Tibial nerve (tissue), 4 donors: ENCODE measurements at places on chromosomes 4 and X. TPM values are rescaled to one million over a fixed set of nuclear protein-coding genes. Genes with fewer than 3 reads are reported as not detected.
A peak's percentile ranks its signal among the peaks of the same experiment; 100 is the strongest.

DNA sequence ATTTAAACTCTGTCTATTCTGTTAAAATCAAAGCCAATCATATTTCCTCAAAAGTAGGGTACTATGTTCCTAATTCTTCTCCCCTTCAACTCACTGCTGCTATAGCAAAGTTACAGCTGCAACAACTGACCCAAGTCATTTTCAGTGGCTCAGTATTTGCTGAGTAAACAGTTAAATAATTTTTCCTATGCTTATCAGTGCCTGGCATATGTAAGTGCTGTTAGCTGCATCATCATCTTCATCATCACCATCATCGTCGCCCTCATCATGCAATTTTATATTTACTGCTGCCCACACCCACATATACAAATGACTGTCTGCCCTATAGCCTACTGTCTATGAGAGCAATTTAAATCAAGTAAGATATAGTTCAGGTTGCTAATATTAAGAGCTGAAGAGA lies 21.9 kb downstream of the COQ2 start:
- no peaks in the 10 kb centered on the region for H3K4me1 ChIP-seq
- H3K36me3 ChIP-seq = no peaks in the 10 kb centered on the region
- H3K27ac ChIP-seq = no peak overlapping the region
- H3K27me3 ChIP-seq = no peaks in the 10 kb centered on the region
- H3K4me3 ChIP-seq = no peak overlapping the region
- DNase-seq = no peak

DNA sequence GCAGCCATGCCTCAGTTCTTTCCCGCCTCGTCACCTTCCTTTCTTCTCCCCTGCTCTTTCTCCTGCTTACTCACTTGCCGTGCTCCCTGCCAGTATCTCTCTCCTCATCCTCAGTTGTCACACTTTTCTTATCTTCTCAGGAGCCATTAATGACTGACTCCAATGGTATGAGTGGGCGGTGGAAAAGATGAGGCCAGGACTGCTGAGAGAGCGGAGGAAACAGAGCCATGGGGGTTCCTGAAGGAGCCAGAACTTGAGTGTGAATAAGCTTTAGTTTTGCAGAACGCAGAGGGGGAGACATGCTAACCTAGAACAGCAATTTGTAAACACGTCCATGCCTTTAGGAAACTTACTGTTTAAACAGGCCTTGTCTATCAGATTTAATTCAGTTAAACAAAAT lies 126.5 kb downstream of the CHIC2 start:
- no peak overlapping the region for H3K27ac ChIP-seq
- H3K4me1 ChIP-seq = no peaks in the 10 kb centered on the region
- H3K27me3 ChIP-seq = no peaks in the 10 kb centered on the region
- DNase-seq = no peak
- no peak overlapping the region for H3K4me3 ChIP-seq
- no peaks in the 10 kb centered on the region for H3K36me3 ChIP-seq

- H3K4me3 ChIP-seq = no peak overlapping the region
- H3K27me3 ChIP-seq = no peaks in the 10 kb centered on the region
- H3K4me1 ChIP-seq = no peaks in the 10 kb centered on the region
- H3K36me3 ChIP-seq = no peaks in the 10 kb centered on the region
- H3K27ac ChIP-seq = no peak overlapping the region
These were observed 412.0 kb upstream of the ATOH1 start for GRCh38 chr4:93416344-93417128.

GRCh38 chrX:132090403-132091159 lies 37.2 kb downstream of the FRMD7 start:
- no peaks in the 10 kb centered on the region for H3K36me3 ChIP-seq
- no peak overlapping the region for H3K27ac ChIP-seq
- no peaks in the 10 kb centered on the region for H3K27me3 ChIP-seq
- no peak overlapping the region for H3K4me3 ChIP-seq
- no peak for DNase-seq

GRCh38 chrX:38868941-38869401 lies 67.7 kb downstream of the MID1IP1 start:
- no peak for DNase-seq
- H3K4me1 ChIP-seq = no peaks in the 10 kb centered on the region
- no peak overlapping the region for H3K4me3 ChIP-seq
- no peaks in the 10 kb centered on the region for H3K27me3 ChIP-seq

DNA sequence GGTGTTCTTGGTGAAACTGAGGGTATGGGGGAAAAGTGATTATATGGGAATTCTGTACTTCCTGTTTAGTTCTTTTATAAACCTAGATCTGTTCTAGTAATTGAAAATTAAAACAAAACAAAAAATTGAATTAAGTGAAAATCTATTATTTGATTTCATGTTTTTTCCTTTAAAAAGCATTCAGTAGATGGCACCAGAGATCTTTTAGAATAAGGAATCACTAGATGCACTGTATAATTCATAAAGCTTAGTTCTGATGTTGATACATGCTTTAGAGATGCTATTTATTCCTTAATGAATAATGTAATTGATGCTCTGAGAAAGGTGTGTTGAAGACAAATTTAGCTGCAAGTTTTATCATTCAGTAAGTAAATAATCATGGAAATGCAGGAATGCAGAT lies 87.3 kb downstream of the LCORL start:
- H3K4me3 ChIP-seq = no peak overlapping the region
- no peaks in the 10 kb centered on the region for H3K36me3 ChIP-seq
- H3K27ac ChIP-seq = no peak overlapping the region
- DNase-seq = no peak
- H3K27me3 ChIP-seq = no peaks in the 10 kb centered on the region

DNA sequence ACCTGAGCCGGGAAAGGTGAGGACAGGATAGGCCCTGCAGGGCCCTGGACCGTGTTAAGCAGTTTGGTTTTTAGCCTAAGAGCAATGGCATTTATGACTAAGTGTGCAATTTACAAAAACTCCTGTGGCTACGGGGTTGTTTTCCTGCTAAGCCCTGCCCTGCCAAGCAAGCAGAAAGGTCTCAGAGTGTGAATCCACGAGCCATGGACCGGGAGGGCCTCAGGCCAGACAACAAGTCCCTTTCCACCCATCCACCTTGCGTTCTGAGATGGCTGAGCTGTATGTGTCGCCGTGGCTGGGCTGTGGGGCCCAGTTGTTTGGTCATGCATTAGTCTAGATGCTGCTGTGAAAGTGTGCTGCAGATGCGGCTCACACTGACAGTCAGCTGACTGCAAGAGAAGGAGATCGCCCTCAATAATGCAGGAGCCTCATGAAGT lies 33.9 kb upstream of the AFAP1 start:
- no peak overlapping the region for H3K27ac ChIP-seq
- peaks cover 7% of the 10 kb centered on the region for H3K4me1 ChIP-seq
- no peak overlapping the region for H3K4me3 ChIP-seq
- DNase-seq = no peak

- no peak overlapping the region for H3K27ac ChIP-seq
- no peak overlapping the region for H3K4me3 ChIP-seq
- peaks cover 7% of the 10 kb centered on the region for H3K27me3 ChIP-seq
- no peaks in the 10 kb centered on the region for H3K36me3 ChIP-seq
These were observed 17.5 kb upstream of the IGSF1 start for GRCh38 chrX:131306601-131307000.

GRCh38 chr4:111632641-111633151 lies 512.6 kb upstream of the FAM241A start:
- H3K27me3 ChIP-seq = no peaks in the 10 kb centered on the region
- no peak overlapping the region for H3K4me3 ChIP-seq
- H3K4me1 ChIP-seq = no peaks in the 10 kb centered on the region
- H3K27ac ChIP-seq = no peak overlapping the region
- H3K36me3 ChIP-seq = no peaks in the 10 kb centered on the region
- no peak for DNase-seq

- DNase-seq = peak; percentile 11
- H3K4me3 ChIP-seq = no peak overlapping the region
- H3K27ac ChIP-seq = peak overlapping the region; percentile 43
- H3K36me3 ChIP-seq = peaks cover 23% of the 10 kb centered on the region
- no peaks in the 10 kb centered on the region for H3K27me3 ChIP-seq
These were observed 29.3 kb upstream of the HGFAC start for GRCh38 chr4:3412257-3413020.

GRCh38 chr4:143307531-143307930 lies 29.1 kb upstream of the GAB1 start:
- H3K4me1 ChIP-seq = no peaks in the 10 kb centered on the region
- H3K4me3 ChIP-seq = no peak overlapping the region
- DNase-seq = no peak

- H3K4me1 ChIP-seq = no peaks in the 10 kb centered on the region
- H3K36me3 ChIP-seq = no peaks in the 10 kb centered on the region
- no peak overlapping the region for H3K27ac ChIP-seq
- DNase-seq = no peak
- H3K4me3 ChIP-seq = no peak overlapping the region
These were observed 194.3 kb downstream of the KIT start for GRCh38 chr4:54852054-54852453.

DNA sequence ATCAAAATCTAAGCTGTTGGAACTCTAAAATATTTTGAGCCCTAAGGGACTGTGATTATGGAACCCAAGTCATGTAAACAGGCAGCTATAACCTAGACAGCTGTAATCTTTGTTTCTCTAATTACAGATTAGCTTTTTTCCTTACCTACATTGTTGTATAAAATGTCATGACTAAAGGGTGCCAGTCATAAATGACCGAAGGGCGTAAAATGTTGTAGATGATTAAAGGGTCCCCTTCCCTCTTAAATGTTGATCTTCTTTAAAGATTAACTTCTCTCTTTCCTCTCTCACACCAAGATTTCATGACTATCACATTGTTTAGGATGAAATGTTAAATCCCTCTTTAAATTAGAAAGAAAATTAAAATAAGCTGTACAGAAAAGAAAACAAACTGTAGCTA lies 659.4 kb upstream of the NR3C2 start:
- H3K4me1 ChIP-seq = no peaks in the 10 kb centered on the region
- H3K27ac ChIP-seq = no peak overlapping the region
- H3K27me3 ChIP-seq = no peaks in the 10 kb centered on the region
- no peaks in the 10 kb centered on the region for H3K36me3 ChIP-seq

DNA sequence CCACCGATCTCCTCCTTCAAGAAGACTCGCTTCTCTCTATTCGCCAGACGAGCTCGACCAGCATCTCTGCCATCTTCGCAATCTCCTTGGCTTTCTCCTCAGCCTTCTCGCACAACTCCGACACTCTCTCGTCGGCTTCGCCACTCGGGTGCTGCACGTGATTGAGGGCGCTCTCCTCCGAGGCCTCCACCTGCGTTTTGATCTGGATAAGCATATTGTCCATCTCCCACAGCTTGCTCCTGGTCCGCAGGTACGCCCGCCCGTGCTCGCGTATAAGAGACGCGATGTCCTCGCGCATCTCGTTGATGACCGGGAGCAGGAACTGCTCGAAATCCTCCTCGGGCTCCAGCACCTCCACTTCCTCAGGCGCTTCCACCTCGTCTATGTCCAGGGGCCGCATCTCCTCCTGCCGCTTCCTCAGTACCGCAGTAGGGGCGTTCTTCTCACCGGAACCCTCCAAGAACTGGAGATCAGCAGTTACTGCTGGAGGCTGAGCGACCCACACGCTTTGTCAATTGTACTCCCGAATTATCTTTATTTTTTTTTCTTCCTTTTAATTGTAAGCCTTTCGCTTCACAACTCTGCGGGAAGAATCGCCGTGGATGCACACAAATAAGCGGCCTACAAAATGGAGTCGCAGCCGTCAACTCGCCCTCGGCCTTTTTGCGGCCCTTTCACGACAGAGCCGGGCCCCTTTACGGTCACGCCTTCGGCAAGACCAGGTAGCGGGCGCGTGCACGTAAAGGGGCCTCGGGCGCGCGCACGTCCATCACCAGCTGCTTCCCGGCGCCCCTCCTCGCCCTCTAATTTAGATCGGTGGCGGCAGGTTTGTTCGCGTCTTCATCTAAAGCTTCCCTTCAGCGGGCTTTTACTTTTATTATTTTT lies at the start of gene MRFAP1L1:
Gene MRFAP1L1 (minus strand): TSS at position 636 of the 885 bp plus-strand sequence. CDS start 236 bp downstream, at position 400.
- H3K4me1 ChIP-seq = no peaks in the 10 kb centered on the region
- no peaks in the 10 kb centered on the region for H3K27me3 ChIP-seq
- peak within 1 kb of the TSS; percentile 87 for H3K4me3 ChIP-seq
- peak; percentile 97 for DNase-seq
- peak within 1 kb of the TSS; percentile 91 for H3K27ac ChIP-seq
- no peaks in the 10 kb centered on the region for H3K36me3 ChIP-seq

DNA sequence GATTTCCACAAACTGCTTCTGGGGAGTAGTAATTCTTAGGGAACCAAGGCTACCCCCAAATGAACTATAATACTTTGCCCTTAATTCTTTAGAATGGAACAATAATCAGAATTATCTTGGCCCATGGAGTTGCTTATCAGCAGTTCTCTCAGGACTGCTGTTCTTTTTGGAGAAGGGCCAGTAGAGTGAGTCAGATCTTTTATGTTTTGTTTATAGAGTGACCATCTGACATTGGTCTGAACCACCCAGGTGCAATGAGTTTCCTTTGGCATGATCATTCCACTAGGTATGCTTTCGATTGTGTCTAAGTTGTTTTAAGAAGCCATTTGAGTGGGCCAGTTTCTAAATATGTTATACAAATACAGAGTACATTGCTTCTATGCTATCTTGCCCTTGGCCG lies 31.8 kb downstream of the PRRG1 start:
- H3K4me3 ChIP-seq = no peak overlapping the region
- H3K27ac ChIP-seq = no peak overlapping the region
- H3K27me3 ChIP-seq = no peaks in the 10 kb centered on the region
- no peaks in the 10 kb centered on the region for H3K36me3 ChIP-seq
- no peaks in the 10 kb centered on the region for H3K4me1 ChIP-seq

GRCh38 chr4:7739918-7740865 lies 199.5 kb downstream of the AFAP1 start:
- no peak overlapping the region for H3K27ac ChIP-seq
- peaks cover 9% of the 10 kb centered on the region for H3K4me1 ChIP-seq

GRCh38 chrX:39805022-39805421 lies 292.7 kb downstream of the BCOR start:
- no peak overlapping the region for H3K27ac ChIP-seq
- no peak for DNase-seq
- no peak overlapping the region for H3K4me3 ChIP-seq
- H3K4me1 ChIP-seq = peaks cover 24% of the 10 kb centered on the region
- no peaks in the 10 kb centered on the region for H3K27me3 ChIP-seq

DNA sequence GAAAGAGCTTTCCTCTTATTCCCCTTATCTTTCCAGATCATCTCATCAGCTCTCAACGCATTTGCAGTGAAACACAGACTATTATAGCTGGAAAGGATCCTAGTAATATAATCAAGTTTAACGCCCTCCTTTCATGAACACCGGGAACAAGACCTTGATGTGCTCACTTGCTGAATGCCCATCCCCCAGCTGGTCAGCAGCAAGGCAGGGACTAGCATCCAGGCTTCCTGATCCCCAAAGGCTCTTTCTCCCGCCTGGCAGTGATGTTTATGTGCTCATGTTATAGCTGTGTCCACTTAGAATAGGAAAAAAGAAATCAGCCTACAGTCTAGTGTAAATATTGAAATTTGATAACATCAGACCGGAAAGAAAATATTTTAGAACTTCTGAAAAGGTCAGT lies 24.6 kb downstream of the GPC4 start:
- no peak overlapping the region for H3K4me3 ChIP-seq
- peaks cover 9% of the 10 kb centered on the region for H3K27me3 ChIP-seq
- DNase-seq = no peak
- H3K27ac ChIP-seq = no peak overlapping the region

The ZCCHC18 gene
- 3.3 TPM for total RNA-seq

The ASB12 gene
- not detected for total RNA-seq

The FAM53A gene
- 8.1 TPM for total RNA-seq

The OPN1LW gene
- total RNA-seq = not detected

The PLAC8 gene
- total RNA-seq = not detected

The RIBC1 gene
- total RNA-seq = 0.44 TPM

The OTC gene
- not detected for total RNA-seq

The UGT2B7 gene
- total RNA-seq = not detected

The ARHGAP36 gene
- not detected for total RNA-seq
